ENCODE measurements at places on chromosomes 16 and 17.

- no peak for DNase-seq
These were observed 606.9 kb upstream of the RBFOX1 start for GRCh38 chr16:6725634-6726331.

DNA sequence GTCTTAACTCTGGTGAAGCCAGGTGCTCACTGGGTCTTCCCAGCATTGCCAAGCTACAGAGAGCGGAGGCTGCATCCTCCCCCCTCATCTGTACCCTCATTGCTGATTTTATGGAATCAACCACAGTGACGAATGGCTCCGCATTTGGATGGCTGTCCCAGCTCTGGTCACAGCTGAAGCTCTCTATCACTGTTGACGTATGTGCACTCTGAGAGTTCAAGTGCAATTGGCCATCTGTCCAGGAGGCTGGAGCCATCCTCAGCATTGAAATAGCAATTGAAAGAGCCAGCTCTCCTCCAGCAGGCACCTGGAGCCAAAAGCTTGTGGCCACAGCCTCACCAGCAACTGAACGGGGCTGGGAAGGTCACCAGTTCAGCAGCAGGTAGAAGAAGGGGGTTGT, 494.1 kb downstream of the TMEM114 start:
- DNase-seq, result no peak

DNA sequence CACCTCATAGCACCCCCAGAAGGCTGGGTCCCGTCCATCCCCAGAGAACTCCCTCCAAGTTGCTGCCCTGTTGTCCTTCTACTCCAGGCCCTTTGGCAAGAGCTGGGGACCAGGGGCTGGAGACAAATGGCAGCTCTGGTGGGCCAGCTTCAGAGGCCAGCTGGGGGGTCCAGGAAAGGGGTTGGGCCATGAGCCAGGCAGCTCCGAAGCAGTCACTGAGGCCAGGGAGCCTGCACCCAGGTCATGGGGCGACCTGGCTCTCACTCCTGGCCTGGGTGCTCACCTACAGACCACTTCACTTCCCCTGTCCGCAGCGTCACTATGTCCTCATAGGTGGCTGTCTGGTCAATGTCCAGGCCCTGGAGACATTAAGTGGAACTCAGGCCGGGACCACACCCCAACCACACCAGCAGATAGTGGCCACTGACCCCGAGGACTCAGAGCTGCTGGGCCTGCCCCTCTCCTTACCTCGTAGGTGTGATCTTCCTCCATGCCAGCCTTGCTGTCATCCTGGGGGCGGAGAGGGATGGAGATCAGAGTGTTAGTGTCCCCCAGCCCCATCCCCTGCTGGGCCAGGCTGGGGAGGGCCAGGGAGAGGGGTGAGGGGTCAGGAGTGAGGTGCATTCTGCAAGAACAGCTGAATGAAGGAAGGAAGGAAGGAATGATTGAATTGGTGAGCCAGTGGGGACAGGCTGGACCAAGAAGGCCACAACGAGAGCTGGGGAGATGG, 3.0 kb downstream of the CD79B start:
- no peak for DNase-seq

DNA sequence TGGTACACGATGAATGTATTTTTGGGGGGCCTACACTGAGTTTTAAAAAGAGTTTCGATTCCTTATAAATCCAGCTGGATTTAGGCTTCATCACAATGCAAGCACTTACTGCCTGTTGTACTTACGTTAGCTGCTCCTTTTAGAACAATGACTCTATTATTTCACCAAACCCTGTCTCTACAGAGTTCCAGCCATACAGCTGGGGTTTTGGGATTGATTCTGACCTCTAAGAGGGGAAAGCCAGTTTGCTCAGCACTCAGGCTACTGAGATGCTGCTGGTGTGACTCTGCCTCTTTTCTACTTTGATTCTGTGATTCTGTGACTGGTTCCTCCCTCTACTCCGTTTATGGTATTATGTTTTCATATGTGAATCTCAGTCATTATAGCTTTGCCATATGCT, 329.7 kb downstream of the ABCC12 start:
- DNase-seq, result no peak

DNA sequence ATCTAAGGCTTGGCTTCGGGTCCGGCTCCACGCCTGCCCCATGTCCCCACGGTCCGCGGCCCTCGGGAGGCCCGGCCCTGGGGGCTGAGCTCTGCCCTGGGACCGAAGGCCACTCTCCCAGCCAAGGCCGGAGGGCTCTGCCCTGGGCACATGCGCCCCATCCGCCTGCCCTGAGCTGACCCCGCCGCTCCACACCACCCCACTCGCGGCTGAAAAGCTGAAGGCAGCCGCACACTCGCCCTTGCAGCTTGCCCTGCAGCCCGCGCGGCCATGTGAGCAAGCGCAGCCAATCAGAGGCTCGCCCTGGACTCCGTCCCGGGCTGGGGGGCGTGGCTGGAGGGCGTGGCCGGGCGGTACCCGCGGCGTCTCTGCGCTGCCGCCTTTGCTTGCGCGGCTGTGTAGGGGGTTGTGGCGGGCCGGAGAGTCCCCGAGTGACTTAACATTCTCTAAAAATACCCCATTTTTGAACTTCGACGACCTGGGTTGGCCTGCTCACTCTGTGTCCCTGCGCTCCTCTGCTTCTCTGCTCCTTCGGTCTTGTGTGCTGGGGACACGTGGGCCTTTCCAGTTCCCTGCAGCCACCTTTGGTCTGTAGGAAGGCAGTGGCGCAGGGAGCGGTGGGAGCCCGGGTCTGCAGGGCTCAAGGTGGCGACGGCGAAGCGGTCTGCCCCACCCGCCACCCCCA, 8.8 kb upstream of the MAP2K3 start:
- peak; percentile 96 for DNase-seq

DNA sequence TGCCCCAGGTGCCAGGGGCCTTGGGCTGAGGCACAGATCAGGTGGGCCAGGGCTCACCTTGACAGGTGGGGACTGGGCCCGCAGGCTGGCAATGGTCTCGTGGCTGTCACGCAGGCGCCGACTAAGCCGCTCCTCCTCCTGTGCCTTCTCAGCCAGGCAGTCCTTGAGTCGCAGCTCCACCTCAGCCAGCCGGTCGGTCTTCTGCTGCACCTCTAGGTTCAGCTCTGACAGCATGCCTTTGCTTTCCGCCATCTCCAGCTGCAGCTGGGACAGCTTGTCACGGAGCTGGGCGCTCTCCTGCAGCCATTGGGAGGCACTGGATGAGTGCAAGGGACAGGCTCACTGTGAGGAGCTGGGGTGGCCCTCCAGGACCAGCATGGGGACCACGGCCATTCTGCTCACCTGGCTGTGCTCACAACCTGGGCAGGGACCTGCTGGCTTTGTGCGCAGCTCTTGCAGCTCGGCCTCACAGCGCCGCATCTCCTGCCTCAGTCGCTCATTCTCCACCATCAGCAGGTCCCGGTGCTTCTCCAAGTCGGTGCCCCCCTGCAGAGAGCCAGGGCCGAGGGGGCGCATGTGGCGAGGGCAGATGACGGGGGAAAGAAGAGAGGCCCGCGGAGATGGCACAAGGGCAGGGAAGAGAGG, 31.0 kb downstream of the KIFC3 start:
- no peak for DNase-seq

- no peak for DNase-seq
These were observed 74.5 kb upstream of the C17orf78 start for GRCh38 chr17:37301288-37301687.

GRCh38 chr16:29151317-29151716, 166.5 kb downstream of the LAT start:
- DNase-seq, result no peak

- peak; percentile 62 for DNase-seq
These were observed 787 bp downstream of the CTCF start for GRCh38 chr16:67562918-67563707.

All from substantia nigra (tissue), 51 donors.